Cardiac muscle cell (in vitro differentiated cells and primary cell): ENCODE measurements at places on chromosomes 13 and 19. TPM values are rescaled to one million over a fixed set of nuclear protein-coding genes. Genes with fewer than 3 reads are reported as not detected.
A peak's percentile ranks its signal among the peaks of the same experiment; 100 is the strongest.

DNA sequence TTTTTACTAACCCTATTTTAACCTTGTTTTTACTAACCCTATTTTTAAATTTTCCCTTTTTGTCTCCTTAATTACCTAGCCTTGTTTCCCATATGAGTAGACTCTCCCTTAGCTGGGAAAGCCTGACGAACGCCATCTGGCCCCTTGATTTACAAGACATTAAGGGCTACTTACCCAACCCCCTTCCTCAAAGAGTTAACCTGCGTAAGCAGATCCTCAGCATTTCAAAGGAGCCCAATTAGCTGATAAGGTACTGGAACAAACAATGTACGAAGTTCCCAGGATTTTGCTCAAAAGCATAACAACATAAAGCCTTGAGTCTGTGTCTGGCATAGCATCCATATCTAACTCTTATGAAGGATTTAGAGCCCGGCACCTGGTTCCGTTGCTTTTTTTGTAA lies 4.7 kb upstream of the MVB12A start:
- DNase-seq = peak; percentile 30

The ZSCAN4 gene
- total RNA-seq = not detected in 2 replicates

DNA sequence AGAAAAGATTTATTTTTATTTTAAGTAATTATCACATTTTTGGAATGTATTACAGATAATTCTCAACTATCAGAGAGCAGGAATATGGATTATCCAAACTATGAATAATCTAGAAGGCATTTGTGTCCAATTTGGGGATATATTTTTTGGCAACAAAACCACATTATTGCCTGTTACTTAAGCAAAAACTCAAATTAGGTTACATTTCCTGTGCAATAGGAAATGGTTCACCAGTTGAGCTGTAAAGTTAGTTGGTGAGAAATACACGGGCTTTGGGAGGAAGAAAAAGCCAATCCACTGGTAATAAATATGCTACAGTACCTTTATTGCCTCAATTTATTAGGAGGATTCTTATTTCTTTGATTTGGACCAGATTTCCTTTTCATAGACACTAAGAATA lies 1075.2 kb downstream of the PCDH9 start:
- DNase-seq = peak; percentile 13

- DNase-seq = no peak
Observed at GRCh38 chr13:92122186-92122853, 723.9 kb downstream of the GPC5 start.

DNA sequence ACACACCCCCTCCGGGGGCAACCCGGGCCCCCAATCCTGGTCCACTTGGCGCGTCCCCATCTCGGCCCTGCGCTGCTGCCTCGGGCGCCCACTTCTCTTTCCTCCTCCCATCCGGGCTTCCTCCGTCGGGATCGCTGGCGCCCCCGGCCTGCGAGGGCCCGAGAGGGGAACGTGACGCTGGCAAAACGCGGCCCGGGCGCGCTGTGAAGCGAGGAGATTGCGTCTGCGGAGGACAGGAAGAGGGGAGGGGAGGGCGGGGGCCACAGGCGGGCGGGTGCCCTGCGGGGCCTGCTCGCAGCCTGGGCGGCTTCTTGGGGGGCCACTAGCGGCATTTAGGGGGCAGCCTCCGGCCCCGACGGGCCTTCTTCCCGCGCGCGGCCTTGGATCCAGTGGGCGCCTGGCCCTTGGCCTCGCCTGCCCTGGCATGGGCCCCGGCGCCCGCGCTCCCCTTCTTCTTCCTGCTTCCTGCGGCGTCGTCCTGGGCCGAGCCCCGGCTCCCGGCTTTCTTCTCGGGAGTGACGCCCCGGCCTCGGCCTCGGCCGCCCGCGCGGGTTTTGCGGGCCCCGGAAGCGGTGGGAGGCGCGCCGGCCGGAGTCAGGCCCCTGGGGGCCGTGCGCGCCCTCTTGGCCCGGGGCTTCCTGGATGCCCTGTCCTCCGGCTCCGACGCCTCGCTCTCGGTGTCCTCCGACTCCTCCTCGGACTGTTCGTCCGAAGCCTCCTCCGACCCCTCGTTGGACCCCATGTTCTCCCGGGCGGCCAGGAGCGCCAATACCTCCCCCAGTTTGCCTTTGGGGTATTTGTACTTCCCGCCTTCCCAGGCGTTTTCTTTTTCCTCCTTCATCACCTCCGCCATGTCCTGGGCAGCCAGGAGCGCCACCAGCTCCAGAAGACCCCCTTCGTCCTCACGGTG lies 2.2 kb downstream of the PNMA8B start:
- DNase-seq = peak; percentile 58

The PNMA8B gene
- total RNA-seq = 8.8 and 13.5 TPM in 2 replicates

DNA sequence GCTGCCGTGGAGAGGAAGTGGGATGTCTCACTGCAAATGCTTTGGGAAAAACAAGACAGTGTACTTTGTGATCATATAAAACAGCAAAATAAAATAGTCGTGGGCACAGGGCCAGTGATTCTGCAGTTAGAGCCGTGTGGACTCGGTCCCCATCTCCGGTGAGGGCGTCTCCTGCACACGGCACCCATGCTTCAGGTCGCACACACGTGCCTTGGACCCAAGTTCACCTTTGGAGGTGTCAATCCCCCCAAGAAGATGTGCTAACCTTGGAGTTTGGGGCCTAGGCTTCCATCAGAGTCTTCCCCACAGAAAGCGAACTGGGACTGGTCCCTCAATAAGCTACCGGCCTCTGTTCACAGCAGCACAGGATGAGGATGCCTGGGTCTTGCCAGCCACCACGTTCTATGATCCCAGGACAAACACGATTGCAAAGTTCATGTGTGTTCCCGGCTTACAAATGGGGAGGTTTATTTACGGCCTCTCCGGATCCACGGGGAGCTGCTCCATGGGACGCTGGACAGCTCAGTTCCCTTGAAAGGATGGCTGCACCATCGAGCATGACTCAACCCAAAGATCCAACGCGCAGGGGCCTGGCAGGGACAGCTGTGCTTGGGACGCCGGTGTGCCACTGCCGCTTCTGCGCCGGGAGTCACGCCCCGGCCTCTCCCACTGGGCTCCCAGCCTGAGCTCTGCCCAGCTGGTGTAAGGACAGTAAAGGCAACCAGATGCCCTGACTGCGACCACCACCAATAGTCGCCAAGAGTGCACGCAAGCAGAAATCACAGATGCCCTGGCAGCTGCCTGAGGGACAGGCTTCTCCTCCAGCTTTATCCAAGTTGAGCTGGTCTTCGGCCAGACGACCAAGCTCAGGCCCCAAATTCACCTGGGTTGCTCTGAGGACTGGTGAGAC lies 8.6 kb downstream of the GAS6 start:
- DNase-seq = no peak

DNA sequence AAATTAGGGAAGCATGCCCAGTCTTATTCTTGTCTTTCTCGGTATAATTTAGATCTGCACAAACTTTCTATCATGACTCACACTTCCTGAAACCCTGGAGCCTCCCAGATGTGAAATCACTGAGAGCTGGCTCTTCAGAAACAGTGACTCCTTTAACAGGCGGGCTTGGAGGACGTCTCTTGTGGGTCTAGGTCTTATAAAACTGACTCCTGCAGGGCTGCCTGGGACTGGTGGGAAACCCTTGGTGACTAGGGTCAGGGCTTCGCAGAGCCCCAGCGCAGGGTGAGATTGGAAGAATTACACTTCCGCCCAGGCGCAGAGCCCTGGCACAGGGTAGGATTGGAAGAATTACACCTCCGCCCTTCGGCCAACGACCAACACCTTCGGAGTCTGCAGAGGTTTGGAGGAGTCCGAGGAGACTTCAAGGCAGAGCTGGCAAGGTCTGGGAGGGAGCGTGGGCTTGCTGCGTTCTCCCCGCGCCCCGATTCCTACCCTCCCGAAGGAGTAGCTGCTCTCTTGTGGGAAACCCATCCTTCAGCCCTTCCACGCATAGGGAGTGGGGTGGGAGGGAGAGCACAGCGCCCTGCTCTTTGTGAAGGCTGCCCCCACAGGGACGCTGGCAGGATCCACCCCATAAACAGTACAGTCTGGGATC lies 43.4 kb upstream of the MAP3K10 start:
- DNase-seq = no peak

The VAV1 gene
- total RNA-seq = not detected in 2 replicates

GRCh38 chr19:5690955-5691821 lies 1.1 kb downstream of the RPL36 start:
- no peak for DNase-seq

DNA sequence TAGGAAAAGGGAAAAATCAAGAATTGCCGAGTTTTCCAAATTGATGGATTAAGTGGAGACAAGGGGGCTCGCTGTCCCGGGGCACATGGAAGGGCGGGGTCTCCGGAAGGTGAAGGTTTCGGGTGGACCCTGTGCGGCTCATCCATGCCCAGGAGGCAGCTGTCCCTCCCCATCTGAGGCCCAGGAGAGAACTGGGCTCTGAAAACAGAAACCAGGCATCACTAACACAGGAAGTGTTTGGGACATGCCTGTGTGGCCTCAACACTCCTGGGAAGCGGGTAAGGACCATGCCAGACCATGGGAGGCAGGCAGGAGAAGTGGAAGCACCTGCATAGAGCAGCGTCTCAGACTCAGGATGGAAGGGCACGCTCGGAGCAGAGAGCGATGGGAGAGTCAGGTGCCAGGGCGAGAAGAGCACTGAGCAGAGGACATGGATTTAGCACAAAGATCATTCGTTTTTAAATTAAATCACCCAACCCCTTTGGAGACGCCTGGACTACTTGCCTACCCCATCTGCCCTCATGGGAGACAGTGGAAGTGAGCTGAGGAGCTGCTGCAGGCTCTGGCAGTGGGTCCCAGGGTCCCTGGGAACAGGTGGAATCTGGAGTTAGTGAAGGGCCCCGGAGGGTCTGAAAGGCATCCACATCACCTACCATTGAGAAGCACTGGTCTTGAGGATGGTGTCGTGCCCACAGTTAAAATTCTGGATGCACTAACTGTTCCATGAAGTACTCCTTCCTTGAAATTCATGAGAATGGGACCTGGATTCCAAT lies 183.2 kb upstream of the SOX1 start:
- no peak for DNase-seq

GRCh38 chr19:9128171-9128570 lies 1.4 kb upstream of the OR7G3 start:
- DNase-seq = no peak

DNA sequence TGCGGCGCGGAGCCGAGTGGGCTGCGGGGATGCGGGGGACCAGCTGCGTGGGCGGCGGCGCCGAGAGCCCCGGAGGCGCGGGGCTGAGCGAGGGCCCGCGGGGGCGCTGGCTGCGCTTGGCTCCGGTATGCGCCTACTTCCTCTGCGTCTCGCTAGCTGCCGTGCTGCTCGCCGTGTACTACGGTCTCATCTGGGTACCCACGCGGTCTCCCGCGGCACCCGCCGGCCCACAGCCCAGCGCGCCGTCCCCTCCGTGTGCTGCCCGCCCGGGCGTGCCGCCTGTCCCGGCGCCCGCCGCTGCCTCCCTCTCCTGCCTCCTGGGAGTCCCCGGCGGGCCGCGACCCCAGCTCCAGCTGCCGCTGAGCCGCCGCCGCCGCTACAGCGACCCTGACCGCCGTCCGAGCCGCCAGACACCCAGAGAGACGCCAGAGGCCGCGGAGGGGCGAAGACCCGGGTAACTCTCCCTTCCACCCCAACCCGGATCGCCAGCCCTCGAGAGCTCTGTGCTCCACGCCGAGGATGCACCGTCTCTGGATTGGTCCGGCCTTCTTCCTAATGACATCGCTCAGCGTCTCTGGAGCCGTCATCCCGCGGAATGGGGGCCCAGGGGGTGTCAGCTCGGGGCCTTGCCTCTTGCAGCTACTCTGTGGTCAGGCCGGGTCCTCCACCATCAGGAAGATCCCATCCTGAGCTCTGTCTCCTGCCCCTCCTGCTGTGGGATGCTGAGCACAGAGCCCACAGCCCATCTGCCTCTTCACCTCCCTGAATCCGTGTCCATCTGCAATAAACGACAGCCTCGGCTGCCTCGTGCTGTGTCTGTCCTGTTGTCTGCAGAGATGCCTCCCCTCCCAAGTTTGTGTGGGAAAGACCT lies 441 bp downstream of the INAFM1 start:
- DNase-seq = peak; percentile 42

GRCh38 chr13:80276371-80277289 lies 64.3 kb downstream of the SPRY2 start:
- DNase-seq = peak; percentile 33

DNA sequence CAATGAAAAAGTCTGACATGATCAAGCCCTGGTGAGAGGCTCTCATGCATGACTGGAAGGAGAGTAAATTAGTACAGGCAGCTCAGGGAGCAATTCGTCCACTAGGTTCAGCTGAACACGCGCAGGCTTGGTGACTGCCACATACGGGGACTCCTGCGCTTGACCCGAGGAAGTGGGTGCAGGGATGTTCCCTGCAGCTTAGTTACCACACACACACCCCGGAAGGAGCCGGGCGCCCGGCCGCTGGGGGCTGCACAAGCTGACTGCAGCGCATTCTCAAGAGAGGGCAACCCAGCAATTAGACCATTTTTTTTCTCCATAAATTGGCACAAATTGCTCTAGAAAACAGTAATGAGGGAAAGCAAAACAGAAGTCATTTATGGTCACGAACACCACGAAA lies 23.0 kb upstream of the MIER2 start:
- DNase-seq = no peak

The TNFSF13B gene
- total RNA-seq = 0.46 and 0.69 TPM in 2 replicates

The ERCC2 gene
- 45.4 and 69.1 TPM in 2 replicates for total RNA-seq

GRCh38 chr13:112366907-112367646 lies 9.1 kb upstream of the SPACA7 start:
- DNase-seq = no peak

The CRB3 gene
- total RNA-seq = 0.99 and 2.9 TPM in 2 replicates

The MAP2K7 gene
- total RNA-seq = 23.5 and 24.1 TPM in 2 replicates

DNA sequence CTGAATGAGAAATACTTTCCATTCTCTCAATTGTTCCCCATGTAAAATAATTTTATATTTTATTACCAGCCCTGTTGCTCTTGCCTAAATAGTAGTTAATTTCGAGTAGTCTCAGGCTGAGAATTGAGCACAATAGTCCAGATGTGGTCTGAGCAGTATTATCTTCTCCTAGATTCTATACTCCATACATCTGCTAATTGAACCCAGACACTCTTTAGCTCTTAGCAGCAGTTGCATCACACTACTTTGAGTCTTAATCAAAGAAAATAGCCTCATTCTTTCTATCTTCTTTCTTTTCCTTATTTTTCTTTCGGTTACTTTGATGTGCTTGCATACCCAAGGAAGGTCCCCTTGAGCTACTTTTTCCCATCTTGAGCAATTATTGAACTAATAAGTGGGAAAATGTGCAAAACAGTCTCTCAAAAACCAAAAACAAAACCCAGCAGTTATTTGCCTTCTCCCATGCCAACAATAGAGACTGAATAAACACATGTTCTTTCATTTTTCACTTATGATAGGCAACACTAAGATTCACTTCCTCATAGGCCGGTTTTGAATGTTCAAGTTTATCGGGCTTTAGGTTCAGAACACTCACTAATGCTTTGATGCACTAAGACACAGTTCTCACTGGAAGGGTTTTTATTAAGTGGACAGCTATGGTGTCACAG lies 204.5 kb downstream of the POU4F1 start:
- DNase-seq = no peak

GRCh38 chr19:54364775-54365257 lies at the start of gene LAIR1:
LAIR1 (minus strand) TSS chr19:54364931; CDS start chr19:54364804, 127 bp downstream.
- no peak for DNase-seq

DNA sequence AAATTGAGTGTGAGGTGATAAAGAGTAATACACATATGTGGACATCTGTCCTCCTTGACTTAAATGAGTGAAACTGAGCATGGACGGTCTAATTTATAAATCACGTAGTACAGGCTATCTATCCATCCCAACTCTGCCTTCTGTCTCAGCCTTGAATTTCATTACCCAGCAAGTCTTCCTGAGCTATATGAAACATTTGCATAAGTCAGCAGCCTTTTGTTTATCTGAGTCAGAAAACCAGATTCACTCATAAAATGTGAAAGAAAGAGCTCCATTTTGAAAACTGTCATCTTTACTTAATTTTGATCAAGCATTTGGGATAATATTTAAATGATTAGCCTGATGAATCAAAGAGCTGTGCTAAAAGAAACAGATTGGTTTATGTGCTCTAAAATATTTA lies 197.9 kb downstream of the LHFPL6 start:
- DNase-seq = no peak

- DNase-seq = no peak
Observed at GRCh38 chr13:31385540-31385939, 185.8 kb downstream of the B3GLCT start.
